ENCODE measurements at places on chromosomes 2 and 18.
A peak's percentile ranks its signal among the peaks of the same experiment; 100 is the strongest.

DNA sequence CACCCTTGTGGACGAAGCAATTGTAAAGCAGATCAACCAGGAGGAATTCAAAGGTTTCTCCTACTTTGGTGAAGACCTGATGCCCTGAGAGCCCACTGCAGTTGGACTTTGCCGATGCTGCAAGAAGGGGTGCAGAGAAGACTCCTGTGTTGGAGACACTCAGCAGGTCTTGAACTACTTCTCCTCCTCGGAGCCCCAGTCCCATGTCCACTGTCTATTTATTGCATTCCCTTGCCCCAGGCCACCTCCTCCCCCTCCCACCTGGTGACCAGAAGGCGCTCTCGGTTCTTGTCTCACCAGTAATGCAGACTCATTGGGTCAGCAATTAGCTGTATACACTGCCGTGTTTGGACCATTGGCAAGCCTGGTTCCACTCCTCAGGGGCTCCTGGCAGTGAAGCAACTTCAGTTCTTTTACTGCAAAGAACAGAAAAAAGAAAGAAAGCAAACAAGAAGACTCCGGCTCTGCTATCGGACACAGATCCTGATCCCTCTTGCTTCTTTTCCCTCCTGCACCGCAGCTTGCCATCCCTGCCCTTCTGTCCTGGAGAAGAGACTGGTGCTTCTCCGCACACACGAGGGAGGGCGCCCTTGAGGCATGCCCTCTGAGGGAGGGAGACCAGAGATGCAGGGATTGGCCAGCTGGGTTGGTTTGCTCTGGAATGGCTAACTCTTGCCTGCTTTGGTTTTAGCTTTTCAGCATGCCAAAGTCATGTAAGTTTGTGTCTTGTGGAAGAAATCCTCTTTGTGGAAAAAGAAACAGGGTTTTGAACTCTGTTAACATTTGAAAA, 112.2 kb upstream of the EPAS1 start:
- DNase-seq: no peak

DNA sequence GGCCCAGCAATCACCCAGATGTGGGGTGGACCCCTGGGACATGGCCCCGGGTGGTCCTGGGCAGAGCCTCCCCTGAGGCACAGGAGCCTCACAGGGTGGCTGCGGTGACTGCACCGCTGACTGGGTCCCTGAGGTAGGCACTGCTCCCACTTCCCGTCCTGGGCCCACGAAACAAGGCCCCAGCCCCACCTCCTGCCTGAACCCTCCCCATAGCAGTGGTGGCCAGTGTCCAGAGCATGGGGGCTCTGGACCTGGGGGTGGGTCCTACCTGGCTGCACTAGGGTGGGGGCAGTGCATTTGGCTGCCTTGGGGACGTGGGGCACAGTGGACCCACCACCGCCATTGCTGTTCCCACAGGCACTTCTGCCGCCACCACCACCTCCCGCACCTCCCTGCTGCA, 39.4 kb downstream of the TDRD15 start:
- DNase-seq: no peak

GRCh38 chr2:109633284-109633961, 19.3 kb downstream of the SOWAHC start:
- no peak for DNase-seq

DNA sequence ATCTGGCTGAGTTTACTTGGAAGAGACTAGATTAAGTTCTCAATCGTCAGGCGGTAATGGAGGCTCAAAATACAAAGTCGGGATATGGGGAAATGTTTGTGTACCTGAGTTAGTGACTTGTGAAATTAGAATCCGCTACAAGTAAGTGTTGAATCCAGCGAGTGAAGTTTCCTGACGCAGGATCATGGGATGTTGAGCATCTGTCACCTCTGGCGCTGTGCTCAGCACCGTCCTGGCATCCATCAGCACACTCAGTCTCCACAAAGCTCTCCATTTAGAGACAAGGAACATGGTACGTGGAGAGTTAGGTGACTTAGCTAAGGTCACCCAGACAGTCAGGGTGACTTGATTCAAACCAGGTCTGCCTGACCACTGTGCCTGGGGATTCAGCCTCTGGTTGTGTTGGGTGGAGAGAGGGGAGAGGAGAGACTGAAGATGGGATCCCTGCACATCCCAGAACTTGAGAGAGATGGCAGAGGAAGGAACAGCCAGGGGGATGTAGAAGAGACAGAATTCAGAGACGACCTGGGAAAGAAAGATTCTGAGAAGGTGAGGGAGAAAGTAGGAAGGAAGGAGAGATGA, 251.2 kb downstream of the ACKR3 start:
- DNase-seq: no peak

- no peak for DNase-seq
Observed at GRCh38 chr18:4906856-4907255, 290.2 kb downstream of the AKAIN1 start.

DNA sequence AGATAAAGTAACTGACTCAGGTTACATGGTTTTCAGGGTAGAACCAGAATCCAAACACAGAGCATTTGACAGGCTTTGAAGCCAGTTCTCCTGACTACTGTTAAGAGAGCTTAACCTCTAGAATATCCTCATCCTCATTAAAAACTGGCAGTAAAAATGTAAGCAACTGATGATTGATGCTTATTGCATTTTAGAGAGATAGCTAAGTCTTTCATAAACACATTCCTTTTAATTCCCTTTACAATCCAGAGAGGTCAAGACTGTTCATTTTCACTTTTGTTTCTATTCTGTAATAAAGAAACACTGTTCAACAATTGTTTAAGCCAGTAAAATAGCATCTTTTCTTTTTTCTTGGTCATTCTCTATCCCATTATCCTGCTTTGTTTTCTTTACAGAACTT, 53.9 kb upstream of the RAB27B start:
- DNase-seq: peak; percentile 30

DNA sequence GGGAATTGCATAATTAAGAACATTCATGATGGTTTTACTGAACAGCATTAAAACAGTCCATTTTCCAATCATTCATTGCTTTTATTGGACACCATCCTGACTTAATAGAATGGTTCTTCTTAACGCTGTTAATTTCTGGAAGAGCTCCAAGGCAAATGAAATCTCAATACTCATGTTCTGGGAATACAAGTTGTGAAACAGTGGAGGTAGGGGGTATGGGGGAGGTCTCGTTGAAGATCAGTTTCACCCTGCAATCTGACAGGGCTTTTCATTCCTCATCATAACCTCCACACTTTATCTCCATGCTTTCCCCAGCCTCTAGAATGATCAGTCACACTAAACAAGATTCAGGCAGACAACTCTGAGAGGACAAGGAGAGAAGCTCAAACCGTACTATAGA, 113.6 kb downstream of the ETAA1 start:
- peak; percentile 90 for DNase-seq

DNA sequence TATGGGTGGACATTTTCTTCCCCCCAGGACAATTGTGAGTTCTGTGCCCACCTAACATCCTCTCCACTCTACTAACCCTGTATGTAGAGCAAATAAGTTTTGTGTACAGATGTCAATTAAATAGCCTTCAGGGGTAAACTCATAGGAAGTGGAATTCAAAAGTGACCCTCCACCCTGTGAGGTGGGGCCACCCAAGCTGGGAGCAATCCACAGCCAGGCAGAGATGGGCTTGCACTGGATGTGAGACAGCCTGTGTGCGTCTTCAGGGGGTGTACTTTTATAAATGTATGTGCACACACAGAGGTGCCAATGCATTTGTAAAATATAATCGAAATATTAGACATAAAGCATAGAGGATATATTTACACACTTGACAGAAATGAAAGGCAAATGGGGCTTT, 33.1 kb upstream of the ATP6V1B1 start:
- no peak for DNase-seq

DNA sequence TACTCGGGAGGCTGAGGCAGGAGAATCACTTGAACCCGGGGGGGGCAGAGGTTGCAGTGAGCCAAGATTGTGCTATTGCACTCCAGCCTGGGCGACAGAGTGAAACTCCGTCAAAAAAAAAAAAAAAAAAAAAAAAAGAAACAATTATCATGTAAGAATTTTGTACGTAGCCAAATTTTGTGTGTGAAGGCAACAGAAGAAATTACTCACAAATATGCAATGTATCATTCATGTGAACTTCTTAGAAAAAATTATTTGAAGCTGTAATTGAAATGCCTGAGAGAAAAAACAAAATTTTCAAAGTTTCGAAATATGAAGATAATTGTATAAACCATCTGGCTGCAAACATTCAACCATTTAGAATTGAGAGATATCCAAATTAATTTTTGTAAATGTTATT, 204.8 kb upstream of the PARD3B start:
- peak; percentile 49 for DNase-seq

DNA sequence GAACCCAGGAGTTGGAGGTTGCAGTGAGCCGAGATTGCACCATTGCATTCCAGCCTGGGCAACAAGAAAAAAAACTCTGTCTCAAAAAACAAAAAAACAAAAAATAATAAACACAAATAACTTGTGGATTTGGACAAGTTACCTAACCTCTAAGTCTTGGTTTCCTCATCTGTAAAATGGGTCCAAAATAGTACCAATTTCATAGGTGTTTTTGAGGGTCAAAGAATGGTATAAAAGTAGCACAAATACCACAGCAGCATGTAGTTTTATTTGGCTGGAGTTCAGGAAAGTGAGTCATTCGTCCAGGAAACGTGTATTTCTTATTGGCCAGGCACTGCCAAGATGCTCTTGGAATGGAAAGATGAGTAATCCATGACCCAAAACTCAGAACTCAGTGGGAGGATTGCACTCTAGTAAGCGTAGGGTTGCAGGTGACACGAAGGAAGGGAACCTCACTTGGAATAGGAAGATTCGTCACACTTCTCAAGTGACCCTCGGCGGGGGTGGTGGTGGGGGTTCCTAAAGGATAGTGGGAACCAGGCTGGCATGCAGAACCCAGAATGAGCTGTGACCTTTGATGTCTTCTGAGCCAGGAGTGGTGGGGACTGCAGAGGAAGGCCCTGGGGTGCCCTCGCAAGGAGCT, 24.4 kb downstream of the GRHL1 start:
- peak; percentile 99 for DNase-seq
